ENCODE measurements at places on chromosomes 6 and 20.

- DNase-seq = no peak
Measured at GRCh38 chr6:24915641-24916040, 20.1 kb downstream of the RIPOR2 start.

DNA sequence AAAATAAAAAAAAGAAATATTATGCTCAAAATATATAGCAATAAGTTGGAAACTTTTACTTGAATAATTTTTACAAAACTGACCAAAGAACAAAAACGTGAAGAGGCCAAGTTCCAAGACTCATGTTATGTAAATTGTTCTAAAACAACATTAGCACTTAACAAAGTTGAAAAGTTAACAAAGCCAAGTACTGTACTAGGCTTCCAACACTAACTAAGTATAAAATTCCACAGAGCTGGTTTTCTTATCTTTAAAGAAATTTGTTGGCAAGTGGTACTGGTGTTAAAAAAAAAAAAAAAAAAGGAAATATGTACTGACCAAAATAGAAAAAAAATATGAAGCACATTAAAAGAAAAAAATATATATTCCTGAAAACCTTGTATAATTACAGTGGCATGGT lies 127.8 kb downstream of the SLC16A10 start:
- no peak for DNase-seq

GRCh38 chr6:67812125-67812524 lies 823.0 kb upstream of the ADGRB3 start:
- no peak for DNase-seq

DNA sequence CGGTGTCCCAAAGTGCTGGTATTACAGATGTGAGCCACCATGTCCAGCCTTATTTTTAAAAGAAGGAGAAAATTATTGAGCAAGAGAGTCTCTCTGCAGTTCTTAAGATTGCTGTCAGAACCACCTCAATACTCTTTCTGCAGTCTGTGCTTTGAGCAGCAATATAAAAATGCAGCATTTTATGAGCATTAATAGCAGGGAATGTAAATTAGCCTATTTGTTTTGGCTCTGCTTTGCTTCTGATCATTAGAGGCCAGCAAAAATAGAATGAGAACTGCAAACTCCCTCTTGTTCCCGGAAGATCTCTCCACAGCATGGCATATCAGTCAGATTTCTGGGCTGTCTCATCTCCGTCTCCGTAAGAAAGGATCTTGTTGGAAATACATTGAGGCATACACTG lies 35.8 kb downstream of the C6orf15 start:
- no peak for DNase-seq

DNA sequence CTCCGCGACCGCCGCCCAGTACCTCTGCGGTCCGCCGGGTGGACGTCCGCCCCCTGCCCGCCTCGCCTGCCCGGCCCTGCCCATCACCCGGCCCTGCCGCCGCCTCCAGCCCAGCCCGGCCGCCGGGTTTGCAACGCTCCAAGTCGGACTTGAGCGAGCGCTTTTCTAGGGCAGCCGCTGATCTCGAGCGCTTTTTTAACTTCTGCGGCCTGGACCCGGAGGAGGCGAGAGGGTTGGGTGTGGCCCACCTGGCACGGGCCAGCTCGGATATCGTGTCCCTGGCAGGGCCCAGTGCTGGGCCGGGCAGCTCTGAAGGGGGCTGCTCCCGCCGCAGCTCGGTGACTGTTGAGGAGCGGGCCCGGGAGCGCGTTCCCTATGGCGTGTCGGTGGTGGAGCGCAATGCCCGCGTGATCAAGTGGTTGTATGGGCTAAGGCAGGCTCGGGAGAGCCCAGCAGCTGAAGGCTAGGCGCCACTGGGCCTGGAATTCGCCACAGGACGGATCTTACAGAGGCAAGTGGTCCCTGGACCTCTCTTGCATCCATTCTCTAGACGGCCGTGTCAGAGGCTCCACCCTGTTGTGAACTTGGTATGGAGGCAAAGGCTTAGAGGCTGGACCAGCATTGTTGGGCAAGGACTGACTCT lies 11.8 kb downstream of the FAM110A start:
- DNase-seq = no peak

DNA sequence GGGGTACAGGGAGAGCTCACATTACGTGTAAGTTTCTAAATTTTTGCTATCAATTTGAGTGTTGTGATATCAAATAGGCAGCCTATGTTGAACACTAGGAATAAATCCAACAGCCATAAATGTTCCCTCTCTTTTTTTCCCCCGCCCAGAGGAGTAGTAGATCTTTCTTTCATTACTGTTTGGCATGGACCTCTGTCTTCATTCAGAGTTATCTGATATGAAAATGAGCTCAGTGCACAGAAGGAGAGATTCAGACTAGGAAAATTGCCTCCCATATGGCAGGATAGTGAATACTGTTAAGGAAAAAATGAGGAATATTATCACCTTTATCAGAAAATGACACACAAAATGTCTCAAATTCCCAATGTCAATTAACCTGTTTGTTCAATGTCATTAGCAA lies 110.0 kb upstream of the EYS start:
- DNase-seq = no peak

- no peak for DNase-seq
Measured at GRCh38 chr6:118902726-118903125, 8.8 kb downstream of the ASF1A start.

All from NCI-H1092 (cell line).